ENCODE measurements at places on chromosomes 16 and 17.
A peak's percentile ranks its signal among the peaks of the same experiment; 100 is the strongest.

DNA sequence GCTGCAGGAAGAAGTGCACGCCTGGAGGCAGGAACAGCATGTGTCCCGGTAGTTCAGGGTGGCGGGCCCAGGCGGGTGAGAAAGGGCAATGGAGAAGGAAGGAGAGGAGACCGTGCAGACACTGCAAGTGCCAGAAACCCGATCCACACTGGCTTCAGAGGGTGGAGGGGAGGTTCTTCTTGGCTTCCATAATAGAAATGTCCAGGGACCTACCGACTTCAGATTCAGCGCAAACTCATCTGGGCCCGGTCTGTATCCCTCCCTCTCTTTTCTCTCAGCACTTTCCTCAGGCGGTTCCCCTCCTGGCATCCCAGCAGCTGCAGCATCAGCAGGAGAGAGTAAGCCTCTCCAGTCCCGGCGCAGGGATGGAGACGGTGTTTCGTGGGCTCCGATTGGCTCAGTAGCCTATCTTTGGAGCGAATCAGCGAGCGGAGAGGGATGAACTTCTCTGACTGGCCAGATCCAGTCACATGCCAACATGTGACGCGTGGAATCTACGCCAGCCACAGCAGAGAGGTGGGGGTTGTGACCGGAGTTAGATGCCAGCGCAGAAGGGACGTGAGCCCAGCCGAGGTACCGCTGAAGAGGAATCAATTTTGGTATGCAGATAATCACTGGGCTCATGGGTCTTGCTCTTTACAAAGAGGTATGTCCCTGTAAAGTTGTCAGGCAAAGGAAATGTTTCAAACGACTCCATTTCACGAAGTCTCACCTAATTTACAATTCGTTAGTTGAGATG is 1.9 kb upstream of the PRPSAP2 start:
- DNase-seq, result peak; percentile 91

- DNase-seq, result no peak
Measured at GRCh38 chr16:68790944-68791343, 52.4 kb upstream of the TANGO6 start.

- no peak for DNase-seq
Measured at GRCh38 chr17:42760652-42761581, at the start of gene RAMP2. RAMP2 (plus strand) TSS chr17:42761227; CDS start chr17:42761262, 35 bp downstream.

GRCh38 chr17:66967837-66968543 is 3.5 kb downstream of the CACNG4 start:
- no peak for DNase-seq

DNA sequence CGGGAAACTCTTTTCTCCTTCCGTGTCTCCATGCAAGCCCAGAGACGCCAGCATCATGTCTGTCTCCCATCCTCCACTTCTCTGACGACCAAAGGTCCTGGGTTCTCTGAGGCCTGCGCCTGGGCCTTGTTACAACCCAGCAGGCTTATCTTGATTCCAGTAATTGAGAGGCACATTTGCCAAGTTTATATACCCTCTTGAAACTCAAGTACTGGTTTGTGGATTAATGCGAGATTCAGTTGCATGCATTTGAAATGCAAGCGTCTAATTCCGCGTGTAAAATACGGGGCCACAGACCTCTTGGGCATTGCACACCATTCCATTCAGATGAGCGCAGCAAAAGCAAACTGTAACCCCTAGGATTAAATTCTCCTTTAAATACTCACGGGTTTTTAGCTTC is 28.7 kb upstream of the CRISPLD2 start:
- no peak for DNase-seq

DNA sequence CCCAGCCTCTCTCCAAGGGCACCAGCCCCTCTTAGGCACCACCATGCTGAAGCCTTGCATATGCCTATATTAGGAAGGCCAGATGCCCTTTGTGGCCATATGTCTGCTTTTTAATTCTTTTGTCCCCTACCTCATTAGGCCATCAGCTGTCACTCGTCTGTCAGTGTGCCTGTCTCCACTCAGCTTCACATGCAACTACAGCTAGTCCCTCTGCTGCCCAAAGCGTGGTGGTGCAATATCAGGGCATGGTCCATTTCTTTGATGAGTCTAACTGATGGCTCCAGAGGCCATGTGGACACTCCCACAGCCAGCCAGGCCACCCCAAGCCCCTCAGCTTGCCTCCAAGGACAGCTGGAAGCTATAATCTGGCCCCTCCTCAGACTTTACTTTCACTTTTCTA is 36.3 kb downstream of the MYO18A start:
- peak; percentile 27 for DNase-seq

DNA sequence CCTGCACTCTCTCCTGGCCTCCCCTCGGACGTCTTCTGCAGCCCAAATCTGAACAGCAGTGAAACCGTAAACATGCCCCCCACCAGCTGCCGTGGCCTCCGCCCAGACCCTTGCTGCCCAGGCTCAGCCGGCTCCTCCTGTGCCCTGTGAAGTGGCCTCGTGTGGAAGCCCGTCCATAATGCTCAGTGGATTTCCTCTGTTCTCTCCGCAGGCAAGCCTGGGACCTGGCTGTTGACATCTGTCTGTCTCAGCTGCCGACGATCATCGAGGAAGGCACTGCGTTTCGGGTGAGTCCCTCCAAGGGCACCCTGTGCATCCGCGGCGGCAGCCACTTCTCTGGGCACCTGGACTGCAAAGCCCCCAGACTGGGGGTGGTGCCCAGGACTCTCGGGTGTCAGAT is 153.9 kb upstream of the CHMP6 start:
- no peak for DNase-seq

DNA sequence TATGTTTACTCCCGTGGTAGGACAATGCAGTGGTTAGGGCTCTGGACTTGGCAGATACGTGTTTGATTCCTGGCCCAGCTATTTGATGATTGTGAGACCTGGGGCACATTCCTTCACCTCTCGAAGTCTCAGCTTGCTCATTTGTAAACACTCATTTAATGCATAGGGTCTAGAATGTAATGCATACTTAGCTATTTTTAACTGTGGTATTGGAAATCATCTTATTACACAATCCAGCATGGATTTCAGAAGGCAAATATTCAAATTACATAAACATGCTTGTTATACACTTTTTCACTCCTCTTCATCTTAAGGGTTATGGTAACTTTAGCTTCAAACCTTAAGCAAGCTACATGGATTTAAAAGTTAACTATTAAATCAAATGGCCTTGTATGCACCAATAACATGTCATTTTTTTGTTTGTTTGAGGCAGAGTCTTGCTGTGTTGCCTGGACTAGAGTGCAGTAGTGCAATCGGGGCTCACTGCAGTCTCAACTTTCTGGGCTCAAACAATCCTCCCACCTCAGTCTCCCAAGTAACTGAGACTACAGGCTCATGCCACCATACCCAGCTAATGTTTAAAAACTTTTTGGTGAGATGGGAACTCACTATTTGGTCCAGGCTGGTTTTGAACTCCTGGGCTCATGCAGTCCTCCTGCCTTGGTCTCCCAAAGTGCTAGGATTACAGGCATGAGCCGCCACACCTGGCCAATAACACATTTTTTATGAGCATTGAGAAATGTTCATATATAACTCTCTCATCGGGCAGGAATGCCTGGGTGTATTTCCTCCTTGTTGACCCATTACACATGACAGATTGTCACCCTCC is 52.5 kb downstream of the VAT1L start:
- no peak for DNase-seq

- DNase-seq, result no peak
Measured at GRCh38 chr17:601244-601925, 113.3 kb downstream of the VPS53 start.

- DNase-seq, result no peak
Measured at GRCh38 chr16:80608946-80609345, 68.2 kb downstream of the DYNLRB2 start.

DNA sequence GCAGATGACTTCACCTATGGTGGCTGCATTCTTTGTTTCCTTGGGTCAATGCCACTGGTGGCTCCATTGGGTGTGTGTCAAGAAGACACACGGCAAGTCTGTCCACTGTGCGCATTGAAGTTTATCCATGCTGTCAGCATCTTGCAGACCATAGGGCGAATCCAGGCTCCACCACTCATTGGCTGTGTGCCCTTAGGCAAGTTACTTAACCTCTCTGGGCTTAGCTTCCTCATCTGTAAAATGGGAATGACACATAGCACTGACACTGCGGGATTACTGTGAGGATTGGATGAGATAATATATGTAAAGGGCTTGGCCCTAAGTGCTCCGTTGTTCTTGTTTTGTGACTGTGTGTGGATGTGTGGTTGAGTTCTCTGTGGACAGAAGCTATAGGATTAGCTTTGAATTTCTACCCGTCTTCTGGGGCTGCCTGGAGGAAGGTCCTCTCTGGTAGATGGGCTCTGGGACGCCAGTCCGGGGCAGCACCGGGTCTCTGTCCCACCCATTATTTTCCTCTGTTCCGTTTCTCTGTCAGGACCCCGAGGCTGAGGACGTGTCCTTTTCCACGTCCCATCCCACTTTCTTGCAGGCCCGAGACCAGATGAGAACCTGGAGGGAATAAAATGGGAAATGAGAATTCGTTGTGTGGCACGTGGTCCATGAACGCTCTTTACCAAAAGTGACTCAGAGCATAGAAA is 178.4 kb downstream of the IRF8 start:
- DNase-seq, result no peak

DNA sequence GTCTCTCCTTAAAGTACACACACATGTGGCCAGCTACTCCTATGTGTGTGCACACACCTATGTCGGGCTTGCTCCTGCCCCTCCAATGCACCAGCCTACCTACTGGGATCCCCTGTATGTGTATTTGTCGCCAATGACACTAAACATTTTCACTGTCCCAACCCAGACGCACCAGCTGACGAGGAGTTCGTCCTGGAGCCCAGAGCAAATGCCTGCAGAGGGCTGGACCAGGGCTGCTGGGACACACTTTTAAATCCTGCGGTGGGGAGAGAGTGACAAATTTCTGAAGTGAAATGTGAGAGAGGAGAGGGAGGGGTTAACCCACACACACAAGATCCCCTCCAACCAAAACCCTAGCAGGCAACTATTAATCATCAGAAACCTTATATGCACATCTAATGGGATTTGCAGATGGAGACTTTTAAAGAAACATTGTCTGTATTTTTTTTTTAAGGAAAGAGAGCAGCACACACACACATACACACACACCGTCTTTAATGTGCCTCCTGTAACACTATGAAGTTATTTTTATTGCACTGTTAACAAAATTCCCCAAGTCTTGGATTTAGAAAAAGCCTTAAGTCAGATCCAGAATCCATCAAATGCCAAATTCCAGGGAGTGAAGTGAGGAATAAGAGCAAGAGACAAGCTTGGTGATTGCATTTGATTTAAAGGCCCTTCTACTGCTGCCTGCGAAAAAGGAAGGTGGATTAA is at the start of gene MEOX1:
TSS of gene MEOX1 (minus strand) at position 224 of the 714 bp plus-strand sequence. CDS start 388 bp downstream, outside the sequence.
- no peak for DNase-seq

DNA sequence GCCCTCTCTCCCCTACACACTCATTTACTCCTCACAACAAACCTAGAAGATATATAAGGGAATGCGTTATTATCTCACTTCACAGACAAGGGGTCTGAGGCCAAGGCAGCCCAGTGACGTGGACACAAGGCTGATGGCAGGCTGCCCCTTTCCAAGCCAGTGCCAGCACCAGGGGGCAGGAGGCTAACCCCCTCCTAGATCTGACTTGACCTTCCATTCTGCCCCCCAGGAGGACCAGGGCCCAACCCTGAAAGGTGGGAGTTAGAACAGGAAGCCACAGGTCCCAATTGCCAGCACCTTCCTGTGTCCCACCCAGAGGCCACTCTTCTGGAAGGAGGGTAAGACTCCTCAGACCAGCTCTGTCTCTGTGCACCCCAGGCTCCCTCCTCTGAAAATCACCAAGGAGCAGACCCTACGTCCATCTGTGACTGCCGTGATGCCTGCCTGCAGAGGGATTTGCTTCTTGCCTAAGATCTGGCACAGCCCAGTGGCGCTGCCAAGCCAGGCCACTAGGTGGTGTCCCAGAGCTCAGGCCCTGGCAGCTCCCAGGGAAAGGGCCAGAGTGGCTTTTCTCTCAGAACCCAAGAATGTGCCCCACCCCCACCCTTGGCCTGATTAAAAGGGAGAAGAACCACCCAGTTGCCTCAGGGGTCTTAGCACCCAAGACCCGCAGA is 42.4 kb upstream of the MRPS23 start:
- peak; percentile 72 for DNase-seq

DNA sequence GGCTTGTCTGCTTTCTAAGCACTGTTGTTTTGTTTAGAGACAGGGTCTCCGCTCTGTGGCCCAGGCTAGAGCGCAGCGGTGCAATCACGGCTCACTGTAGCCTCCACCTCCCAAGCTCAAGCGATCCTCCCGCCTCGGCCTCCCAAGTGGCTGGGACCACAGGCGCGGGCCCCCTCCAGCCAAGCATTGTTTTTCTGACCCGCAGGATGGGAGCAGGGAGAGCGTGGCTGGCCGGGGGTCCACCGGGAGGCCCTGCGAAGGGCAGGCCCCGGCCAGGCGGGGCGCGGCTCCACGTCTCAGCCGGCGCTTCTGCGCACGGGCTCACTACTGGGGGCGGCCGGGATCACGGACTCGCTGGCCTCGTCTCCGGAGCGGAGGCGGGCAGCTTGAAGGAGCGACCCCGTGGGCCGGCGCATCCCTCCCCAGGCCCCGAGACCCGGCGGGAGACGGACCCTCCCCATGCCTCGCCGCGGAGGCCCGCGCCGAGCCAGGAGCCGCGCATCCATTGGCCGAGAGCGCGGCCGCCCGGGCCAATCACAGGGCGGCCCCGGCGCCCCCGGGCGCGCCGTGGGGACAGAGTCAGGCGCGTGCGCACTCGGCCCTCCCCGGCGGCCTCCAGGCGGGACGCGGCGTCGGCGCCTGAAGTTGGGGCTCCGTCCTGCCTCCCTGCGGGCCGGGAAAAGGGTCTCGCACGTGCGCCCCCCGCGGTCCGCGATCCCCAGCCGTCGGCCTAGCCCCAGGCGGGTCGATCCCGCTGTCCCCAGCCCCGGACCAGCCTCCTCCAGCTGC is 24.9 kb downstream of the ACTG1 start:
- peak; percentile 76 for DNase-seq

All from GDM1 (cell line).